CD4-positive, alpha-beta T cell treated with Interleukin-10 for 1 hour (primary cell): ENCODE measurements at places on chromosomes 7 and 10.

- no peak for DNase-seq
These were observed 50.4 kb upstream of the C7orf33 start for GRCh38 chr7:148540041-148540738.

DNA sequence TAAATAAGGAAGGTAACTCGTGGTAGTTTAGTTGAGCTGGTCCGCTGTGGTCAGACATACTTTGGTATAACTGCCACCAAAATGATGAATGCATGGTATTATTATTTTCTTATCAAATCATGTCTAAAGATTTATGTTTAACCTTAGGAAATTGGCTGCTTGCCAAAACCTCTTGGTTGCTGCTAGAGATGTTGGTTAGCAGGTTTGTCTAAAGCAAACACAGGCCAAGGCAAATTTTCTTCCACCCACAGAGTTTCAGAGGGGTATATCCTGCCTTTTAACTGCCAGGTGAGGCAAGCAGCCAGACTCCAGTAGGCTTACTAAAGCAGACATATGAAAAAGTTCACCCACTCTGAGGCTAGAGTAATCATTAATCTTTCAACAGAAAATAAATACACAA lies 101.4 kb downstream of the SEMA3E start:
- DNase-seq: no peak

DNA sequence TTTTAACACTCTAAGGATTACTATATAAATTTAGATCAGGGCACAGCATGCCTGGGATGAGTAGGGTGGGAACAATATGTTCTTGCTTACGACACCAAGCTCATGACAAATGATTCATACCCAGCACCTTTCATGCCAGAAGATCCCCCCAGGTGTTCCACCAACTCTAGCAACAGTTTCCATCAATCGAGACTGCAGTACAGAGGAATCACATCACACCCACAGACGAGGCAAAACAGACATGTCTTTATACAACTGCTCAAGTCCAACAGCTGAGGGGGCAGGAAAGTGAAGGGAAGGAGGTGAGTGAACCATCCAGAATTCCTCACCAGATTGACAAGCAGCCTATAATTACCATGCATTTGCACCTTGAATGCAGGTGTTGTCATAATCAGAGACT lies 3.6 kb downstream of the SORCS1 start:
- DNase-seq: no peak

GRCh38 chr7:36600314-36600682 lies 124.0 kb downstream of the AOAH start:
- no peak for DNase-seq
